RCC 7860 (cell line): ENCODE measurements at places on chromosomes 3 and 15.
A peak's percentile ranks its signal among the peaks of the same experiment; 100 is the strongest.

DNA sequence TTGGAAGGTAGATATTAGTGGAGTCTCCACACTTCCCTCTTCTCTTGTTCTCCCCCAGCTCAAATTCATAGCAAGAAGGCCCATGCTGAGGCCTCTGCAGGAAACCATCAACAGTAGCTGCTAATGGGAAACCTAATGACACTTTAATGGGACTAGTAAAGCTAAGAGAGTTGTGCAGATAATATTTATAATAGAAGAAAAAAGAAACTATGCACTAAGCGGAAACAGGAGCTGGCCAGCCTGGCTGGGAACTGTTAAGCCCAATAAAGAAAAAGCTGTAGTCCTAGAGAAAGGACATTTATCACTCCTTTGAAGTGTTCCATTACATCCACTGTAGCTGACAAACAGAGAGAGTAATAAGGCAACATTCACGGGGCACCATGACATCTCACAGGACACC lies 229.6 kb downstream of the IGSF11 start:
- no peak for DNase-seq

DNA sequence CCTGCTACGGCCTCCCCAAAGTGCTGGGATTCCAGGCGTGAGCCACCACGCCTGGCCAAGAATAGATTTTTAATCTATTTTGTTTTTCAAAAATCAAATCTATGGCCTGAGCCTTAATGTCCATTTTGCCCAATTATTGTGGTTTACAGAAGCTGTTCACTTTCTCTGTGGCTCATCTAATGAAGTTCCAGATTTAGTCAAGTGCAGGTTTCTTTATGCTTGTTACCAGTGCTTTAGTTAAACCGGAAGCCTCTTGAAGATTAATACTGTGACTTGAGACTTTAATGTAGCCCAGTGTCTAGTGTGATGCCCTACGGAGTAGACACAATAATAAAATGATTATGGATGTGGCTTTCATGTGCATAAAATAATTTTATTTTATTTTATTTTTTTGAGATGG lies 16.5 kb upstream of the EDEM1 start:
- no peak for DNase-seq

GRCh38 chr15:69511015-69511414 lies 58.4 kb downstream of the RPLP1 start:
- no peak for DNase-seq

DNA sequence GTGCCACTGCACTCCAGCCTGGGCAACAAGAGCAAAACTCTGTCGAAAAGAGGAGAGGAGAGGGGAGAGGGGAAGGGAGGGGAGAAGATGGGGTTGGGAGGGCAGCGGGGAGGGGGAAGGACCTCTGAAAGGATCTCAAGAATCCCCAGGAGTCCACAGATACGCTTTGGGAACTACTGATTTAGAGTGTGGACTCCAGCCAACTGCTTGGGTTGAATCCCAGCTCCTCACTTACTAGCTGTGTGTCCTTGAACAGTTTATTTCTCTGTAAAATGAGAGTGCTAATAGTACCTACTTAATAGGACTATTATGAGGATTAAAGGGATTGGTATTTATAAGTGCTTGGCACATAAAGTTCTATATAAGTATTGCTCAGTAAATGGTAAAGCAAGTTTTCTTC lies 45.0 kb upstream of the FAH start:
- no peak for DNase-seq

DNA sequence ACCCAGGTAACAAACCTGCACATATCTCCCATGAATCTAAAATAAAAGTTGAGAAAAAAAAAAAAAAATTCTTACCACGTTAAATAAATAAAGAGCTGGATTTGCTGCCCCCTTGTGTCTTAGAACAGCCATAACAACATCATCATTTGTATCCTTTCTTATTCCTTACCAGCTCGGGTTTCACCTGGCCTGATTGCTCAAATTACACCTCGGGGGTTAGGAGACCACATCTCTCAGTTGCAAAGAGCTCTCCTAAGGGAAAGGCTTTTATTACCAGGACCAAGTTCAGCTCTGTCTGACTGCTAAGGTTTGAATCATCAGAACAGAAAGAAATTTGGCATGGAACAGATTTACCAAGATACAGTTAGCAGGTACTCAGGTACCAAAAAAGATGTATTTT lies 25.8 kb upstream of the RPL39L start:
- peak; percentile 35 for DNase-seq

GRCh38 chr15:90083954-90084607 lies 18.2 kb downstream of the IDH2 start:
- DNase-seq = no peak

GRCh38 chr15:89487791-89488190 lies 8.6 kb downstream of the RHCG start:
- no peak for DNase-seq

GRCh38 chr3:127121885-127122284 lies 71.0 kb upstream of the PRR23E start:
- no peak for DNase-seq

DNA sequence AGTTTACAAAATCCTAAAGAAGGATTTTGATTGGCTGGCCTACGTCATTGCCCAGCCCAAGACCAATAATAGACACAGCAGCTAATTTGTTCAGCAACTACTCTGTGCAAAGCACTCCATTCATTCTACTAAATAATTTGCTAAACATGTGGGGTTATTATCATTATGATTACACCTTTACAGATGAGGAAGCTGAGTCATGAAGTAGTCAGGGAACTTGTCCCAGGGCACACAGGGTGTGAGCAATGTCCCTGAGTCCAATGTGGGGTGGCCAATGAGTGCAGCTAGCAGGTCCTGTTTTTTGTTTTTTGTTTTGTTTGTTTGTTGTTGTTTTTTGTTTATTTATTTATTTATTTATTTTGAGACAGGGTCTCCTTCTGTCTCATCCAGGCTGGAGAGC lies 183.6 kb downstream of the ABHD5 start:
- DNase-seq = no peak

- DNase-seq = no peak
Observed at GRCh38 chr3:187222801-187223200, 25.5 kb downstream of the RTP1 start.

- DNase-seq = no peak
Observed at GRCh38 chr3:155101398-155101797, 21.3 kb downstream of the MME start.

DNA sequence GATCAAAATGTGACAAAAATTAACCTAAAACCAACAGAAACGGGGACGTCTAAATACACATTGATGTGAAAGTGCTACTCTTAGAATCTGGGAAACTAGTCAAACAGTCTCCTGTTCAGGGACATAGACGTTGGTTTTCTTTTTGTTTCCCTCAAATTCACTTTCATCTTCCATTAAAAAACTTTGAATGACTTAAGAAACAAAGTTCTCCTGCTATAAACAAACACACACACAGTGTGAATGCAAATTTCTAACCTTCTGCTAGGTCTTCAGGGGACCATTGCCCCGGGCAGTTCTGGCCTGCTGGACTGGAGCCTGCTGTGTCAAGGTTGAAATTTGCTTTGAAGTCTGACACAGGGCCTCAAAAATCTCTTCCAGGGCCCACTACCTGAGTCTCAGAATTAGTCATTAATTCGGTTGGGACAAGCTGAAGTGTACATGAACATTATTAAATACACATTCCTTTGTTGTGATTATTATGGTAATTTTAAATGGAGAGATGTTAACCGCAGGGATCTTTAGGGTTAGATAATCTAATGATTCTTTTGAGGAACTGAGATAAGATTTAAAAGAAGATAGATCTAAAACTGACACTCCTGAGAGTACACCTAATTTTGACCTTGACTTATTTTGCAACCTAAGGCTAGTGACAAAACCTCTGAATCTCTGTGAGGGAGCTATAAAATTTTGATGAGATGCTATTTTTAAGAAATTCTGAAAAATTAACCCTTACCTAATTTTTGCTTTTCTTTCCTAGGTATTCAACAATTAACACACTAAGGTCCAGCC lies 1260.4 kb downstream of the ROBO1 start:
- no peak for DNase-seq

DNA sequence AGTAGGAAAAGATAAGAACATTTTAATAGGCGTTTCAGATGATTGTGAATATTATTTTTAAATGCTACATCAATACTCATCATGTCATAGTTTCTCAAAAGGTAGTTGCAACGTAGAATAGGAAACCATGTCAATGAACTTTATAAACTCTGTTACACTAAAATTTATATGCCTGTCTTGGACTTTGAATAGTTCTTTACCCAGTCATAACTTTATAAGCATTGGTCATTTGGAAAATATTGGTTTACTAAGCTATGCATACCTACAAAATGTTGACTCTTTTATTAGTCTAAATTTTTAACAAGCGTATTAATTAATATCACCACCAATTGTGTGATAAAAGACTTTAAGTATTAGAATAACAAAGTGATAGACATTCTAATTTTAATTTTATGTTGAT lies 293.5 kb downstream of the CGGBP1 start:
- DNase-seq = no peak

- no peak for DNase-seq
Observed at GRCh38 chr15:71455107-71455506, 339.8 kb downstream of the THSD4 start.

DNA sequence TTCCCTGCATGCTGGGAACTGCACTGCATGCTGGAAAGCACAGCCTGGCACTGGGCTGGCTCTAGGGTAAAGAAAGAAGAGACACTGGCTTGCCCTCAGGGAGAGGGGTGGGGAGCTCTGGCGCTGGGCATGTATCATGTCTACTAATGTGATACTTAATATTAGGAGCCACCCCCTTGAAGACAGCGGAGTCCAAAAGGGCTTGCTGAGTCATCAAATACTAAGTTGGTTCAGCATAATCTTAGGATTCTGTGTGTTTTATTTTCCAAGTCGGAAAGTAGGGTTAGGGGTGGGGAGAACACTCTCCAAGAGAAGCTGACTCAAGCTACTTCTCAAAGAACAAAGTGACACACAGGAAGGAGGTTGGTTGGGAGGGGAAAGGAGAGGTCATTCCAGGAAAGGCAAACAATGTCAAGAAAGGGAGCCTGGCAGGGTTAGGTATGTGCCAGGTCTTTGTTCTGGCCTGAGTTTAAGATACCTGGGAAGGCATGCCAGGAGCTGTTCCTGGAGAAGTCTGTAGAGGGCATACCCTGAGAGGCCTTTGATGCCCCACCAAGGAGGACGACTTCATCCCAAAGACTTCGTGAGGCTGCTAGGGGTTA lies 237.8 kb upstream of the NR2E3 start:
- DNase-seq = no peak

DNA sequence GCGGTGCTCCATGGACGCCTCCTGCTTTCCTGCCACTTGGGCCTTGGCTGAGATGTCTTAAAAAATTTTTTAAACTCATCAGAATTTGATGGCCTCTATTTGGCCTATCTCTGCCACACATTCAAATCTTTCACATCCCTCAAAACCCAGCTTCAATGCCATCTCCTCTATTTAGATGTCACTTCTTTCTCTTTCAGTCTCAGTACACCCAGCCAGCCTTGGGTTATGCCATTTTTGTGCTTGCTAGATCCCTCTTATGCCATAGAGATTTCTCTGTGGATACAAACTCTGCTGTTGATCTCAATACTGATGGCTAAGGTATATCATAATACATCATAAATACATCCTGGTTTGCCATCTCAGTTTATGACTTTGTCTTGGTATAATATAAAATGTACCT lies 222.3 kb upstream of the TPRG1 start:
- no peak for DNase-seq

- DNase-seq = no peak
Observed at GRCh38 chr3:52606373-52607085, 70.1 kb downstream of the UQCC5 start.

DNA sequence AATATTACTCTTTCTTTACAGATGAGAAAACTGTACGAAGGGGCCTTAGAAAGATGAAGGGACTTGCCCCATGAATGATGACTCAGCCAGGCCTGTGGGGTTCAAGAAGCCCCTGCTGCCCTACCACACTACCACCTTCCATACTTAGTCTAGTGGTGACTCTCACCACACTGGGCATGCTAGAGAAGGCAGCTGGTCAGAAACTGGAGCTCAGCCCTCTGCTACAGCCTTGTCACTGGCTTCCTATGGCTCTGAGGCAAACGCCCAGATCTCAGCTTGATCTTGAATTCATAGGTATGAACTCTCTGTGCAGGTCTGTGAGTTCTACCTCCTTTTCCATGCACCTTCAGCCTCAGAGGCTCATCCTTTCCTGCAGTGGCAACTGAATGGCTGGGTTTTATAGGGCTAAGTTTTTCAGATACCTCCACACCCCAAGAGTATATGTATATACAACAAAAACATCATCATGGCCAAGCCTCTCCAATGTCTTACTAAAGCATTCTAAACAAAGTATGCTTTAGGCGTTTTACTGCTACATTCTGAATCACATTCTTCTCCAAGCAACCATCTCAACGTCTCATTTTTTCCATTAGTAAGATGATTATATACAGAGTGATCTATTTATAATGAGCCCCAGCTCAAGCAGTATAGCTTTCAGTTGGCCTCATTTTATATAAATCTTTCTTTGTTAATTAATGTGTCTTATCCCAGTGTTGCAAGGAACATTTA lies 234.1 kb downstream of the GREM1 start:
- DNase-seq = no peak

- peak; percentile 20 for DNase-seq
Observed at GRCh38 chr3:56862352-56863062, 60.8 kb upstream of the ARHGEF3 start.

DNA sequence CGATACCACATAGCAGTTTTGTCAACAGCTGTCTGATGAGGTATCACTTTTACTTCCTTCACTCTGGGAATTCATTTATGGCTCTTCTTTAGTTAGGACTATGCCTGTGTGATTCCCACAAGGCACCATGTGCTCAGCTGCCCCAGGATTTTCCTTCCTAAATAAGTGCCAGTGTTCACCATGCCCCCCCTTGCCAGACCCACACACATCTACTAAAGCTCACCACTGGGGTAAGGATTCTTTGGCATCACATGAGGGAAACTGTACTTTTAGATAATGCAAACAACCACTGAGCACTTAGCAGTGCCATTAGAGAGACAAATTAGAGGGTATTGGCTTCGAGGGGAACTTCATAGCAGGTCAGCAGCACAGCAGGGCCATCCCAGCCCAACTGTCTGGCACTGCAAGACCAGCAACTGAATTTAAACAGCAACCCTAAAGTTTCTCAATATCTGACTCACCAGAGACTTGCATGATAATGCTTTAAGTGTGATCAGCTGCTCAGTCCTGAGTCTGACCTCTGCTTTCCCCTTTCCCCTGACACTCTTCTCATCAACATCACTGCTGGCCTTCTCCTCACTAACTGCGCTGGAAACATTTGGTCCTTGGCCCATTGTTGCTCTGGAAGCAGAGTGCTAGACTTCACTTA lies 114.3 kb downstream of the STAC start:
- DNase-seq = no peak

GRCh38 chr3:140863580-140864009 lies 78.0 kb upstream of the SLC25A36 start:
- DNase-seq = peak; percentile 21

- DNase-seq = no peak
Observed at GRCh38 chr15:49343546-49343945, 79.5 kb upstream of the FGF7 start.

GRCh38 chr3:57464801-57465200 lies 79.3 kb downstream of the DNAH12 start:
- no peak for DNase-seq

GRCh38 chr3:112611752-112612515 lies 29.0 kb downstream of the CCDC80 start:
- no peak for DNase-seq

GRCh38 chr3:64814351-64814750 lies 126.6 kb upstream of the ADAMTS9 start:
- no peak for DNase-seq
